ENCODE measurements at places on chromosomes 7 and 10. TPM values are rescaled to one million over a fixed set of nuclear protein-coding genes. Genes with fewer than 3 reads are reported as not detected.

TNKS2 gene
- 26.8 TPM for total RNA-seq

XPNPEP1 gene
- 73.9 TPM for total RNA-seq

NFE2L3 gene
- total RNA-seq: 0.44 TPM

GIMAP8 gene
- 4.9 TPM for total RNA-seq

DNA sequence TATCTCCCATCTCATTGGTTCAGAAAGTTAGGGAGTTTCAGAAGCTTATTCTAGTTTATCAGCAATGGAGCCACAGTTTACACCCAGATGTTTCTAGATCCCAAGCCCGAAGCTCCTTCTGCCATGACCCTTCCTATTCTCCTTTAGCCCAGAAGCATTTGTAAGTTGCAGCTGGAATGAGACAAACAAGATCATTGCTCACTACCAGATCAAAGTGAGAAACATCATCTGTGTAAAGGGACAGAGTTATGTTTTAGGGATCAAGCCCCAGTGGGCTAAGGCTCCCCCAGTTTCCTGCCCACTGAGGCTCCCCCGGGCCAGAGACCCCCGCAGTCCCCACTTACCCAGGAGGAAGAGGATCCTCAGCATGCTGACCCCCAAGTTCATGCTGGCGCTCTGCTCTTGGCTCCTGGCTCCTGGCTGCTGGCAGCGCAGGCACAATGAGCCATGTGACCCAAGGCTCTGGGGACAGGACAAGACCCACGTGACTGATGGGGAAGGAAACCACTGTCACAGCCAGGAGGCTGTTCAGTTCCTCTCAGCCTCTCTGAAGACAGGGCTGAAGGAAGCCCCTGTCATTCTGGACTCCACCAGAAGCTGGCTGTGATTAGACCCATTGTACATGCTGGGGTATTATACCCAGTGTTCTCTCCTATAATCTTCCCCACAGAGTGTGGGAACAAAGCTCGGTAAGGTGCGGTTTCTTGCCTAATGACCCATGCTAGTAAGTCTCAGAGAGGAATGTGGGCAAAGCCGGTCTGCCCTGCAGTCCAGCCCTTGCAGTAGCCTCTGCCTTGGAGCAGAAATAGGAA lies at the start of gene TMEM273:
TMEM273 (minus strand) TSS at position 442 of the 812 bp plus-strand sequence; CDS start at position 387, 55 bp downstream.
- H3K27ac ChIP-seq: peak within 1 kb of the TSS; percentile 43
- no peaks in the 10 kb centered on the region for H3K27me3 ChIP-seq
- H3K4me1 ChIP-seq: peaks cover 10% of the 10 kb centered on the region

GRCh38 chr10:110815354-110816004 lies 56.2 kb upstream of the PDCD4 start:
- H3K27ac ChIP-seq: no peak overlapping the region
- H3K4me3 ChIP-seq: no peak overlapping the region
- H3K27me3 ChIP-seq: no peaks in the 10 kb centered on the region
- H3K4me1 ChIP-seq: peaks cover 44% of the 10 kb centered on the region
- H3K36me3 ChIP-seq: no peaks in the 10 kb centered on the region
- no peak for DNase-seq

DNA sequence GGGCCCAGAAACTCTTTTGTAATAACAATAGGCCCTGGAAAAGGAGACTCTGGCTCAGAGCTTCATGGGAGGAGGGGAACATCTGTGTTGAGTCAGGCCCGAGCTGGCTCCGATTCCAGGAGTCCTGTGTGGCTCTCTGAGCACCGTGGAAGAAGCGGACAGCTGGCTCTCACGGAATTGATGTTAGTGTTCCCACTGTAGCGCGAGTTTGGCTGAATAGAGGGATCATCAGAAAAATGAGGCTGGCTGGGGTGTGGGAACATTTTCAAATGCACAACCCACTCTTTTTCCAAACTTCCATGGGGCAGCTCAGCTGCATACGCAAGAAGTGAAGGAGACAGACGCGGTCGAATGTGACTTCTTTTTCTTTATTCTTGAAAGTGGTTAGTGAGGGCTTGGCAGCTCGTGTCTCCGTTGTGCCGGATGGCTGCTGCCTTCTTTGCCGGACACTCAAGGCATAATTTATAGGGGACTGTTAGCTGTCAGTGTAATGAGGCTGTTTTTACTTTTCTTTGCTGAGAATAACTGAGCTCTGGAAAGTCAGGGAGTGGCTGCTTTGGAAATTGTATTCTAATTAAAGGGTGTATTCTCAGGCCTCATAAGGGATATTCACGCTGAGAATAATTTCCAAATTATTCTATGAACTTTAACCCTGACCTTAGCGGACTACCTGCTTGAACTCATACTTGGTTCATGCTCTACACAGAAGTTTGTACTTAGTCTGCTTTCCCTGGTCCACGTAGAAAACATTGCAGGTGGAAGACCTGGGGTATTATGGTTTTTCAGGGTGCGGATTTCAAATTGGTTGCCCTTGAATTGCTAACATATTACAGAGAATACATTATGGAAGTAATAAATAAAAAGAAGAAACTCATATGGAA lies 23.1 kb downstream of the MDFIC start:
- peaks cover 11% of the 10 kb centered on the region for H3K4me1 ChIP-seq
- H3K4me3 ChIP-seq: peak overlapping the region; percentile 36
- no peaks in the 10 kb centered on the region for H3K27me3 ChIP-seq
- H3K36me3 ChIP-seq: no peaks in the 10 kb centered on the region

- no peak for DNase-seq
- H3K27me3 ChIP-seq: no peaks in the 10 kb centered on the region
- H3K36me3 ChIP-seq: peaks cover 11% of the 10 kb centered on the region
- H3K27ac ChIP-seq: no peak overlapping the region
These were observed 31.3 kb downstream of the HIBADH start for GRCh38 chr7:27631391-27631790.

DNA sequence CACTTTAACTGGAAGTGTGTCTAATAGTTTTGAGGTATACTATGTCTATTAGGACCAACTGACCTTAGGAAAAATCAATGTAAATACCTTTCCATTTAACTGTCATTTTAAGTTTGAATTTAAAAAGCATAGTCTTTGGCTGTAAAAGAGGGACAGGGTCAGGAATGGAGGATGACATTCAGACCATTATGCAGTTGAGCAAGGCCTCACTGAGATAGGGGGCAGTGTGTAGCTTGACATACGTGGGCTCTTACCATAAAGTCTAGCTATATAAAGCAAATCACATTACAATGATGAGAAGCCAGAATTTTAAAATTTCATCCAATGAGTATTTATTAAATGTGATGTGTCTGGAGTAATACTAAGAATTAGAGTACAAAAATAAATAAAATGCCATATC lies 17.9 kb downstream of the PALS2 start:
- H3K4me3 ChIP-seq: no peak overlapping the region
- DNase-seq: no peak
- no peaks in the 10 kb centered on the region for H3K36me3 ChIP-seq
- H3K27ac ChIP-seq: no peak overlapping the region
- no peaks in the 10 kb centered on the region for H3K27me3 ChIP-seq

GRCh38 chr7:19404912-19405329 lies 259.7 kb upstream of the FERD3L start:
- no peaks in the 10 kb centered on the region for H3K27me3 ChIP-seq
- peak; percentile 29 for DNase-seq
- H3K4me1 ChIP-seq: no peaks in the 10 kb centered on the region
- no peak overlapping the region for H3K27ac ChIP-seq

GRCh38 chr10:33162248-33162575 lies 172.3 kb downstream of the NRP1 start:
- peaks cover 3% of the 10 kb centered on the region for H3K4me1 ChIP-seq
- H3K4me3 ChIP-seq: no peak overlapping the region

DNA sequence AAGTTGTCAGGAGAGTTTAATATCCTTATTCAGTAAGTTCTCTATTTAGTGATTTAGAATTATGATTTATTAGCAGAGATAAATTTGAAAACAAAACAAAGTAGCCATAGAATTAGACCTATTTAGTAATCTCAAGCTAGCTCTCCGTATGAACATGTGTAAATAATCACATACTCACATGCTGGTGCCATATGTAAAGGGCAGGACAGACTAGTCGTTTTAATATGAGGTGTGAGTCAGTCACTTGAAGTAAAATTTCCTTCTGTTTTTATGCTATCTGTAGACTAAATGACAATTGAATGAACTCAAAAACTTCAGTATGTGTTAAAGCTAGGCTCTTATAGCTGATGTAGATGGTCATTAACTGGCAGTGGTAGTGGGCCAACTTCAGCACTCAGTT lies 67.1 kb downstream of the WAC start:
- H3K4me3 ChIP-seq: no peak overlapping the region
- no peak for DNase-seq
- H3K36me3 ChIP-seq: peaks cover 6% of the 10 kb centered on the region
- H3K4me1 ChIP-seq: no peaks in the 10 kb centered on the region
- H3K27me3 ChIP-seq: no peaks in the 10 kb centered on the region
- H3K27ac ChIP-seq: no peak overlapping the region

DNA sequence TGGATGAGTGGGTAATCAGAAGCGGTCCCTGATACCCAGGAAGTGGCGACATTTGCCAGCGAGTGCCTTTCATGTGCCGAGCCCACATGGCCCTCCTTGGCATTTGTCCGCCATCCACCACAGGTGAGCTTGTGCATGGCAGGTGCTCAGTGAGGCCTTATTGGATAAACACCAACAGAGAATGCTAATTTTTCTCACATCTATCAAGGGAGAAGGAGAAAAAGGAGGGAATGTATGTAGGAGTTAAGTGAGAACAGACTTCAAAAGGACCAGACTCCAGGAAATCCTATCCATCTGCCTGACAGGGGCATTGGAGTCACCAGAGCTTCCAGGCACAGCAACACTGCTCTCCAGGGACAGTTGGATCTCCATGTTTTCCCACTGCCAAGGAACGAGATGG lies 143.5 kb upstream of the ZMIZ1 start:
- H3K4me1 ChIP-seq: peaks cover 5% of the 10 kb centered on the region
- DNase-seq: no peak
- H3K27me3 ChIP-seq: peaks cover 17% of the 10 kb centered on the region
- no peak overlapping the region for H3K4me3 ChIP-seq
- no peak overlapping the region for H3K27ac ChIP-seq

DNA sequence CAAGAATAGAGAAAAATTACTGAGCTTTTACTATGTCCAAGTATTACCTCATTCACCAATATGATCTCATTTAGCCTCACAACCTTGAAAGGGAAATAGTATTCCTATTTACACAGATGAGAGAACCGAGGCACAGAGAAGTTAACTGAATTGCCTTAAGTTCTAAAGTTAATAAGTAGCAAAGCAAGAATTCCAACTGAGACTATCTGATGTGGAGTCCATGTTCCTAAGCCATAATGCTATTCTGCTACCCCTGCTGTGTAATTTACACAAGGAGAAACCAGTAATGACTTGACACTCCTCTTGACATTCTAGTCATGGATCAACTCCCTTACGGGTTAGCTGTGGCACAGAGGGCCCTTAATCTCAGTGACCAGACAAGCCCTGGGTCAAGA lies 60.7 kb downstream of the ABCB4 start:
- H3K27me3 ChIP-seq: no peaks in the 10 kb centered on the region
- no peak for DNase-seq
- no peaks in the 10 kb centered on the region for H3K36me3 ChIP-seq

GRCh38 chr10:45220931-45221330 lies 94.5 kb downstream of the OR13A1 start:
- H3K36me3 ChIP-seq: no peaks in the 10 kb centered on the region
- no peak overlapping the region for H3K4me3 ChIP-seq
- H3K27ac ChIP-seq: no peak overlapping the region
- no peaks in the 10 kb centered on the region for H3K4me1 ChIP-seq

GRCh38 chr10:33330543-33331378 lies 3.7 kb downstream of the NRP1 start:
- H3K27me3 ChIP-seq: peaks cover 8% of the 10 kb centered on the region
- H3K4me1 ChIP-seq: peaks cover 3% of the 10 kb centered on the region
- H3K4me3 ChIP-seq: peak overlapping the region; percentile 85
- H3K36me3 ChIP-seq: no peaks in the 10 kb centered on the region
- DNase-seq: peak; percentile 94
- peak overlapping the region; percentile 95 for H3K27ac ChIP-seq

DNA sequence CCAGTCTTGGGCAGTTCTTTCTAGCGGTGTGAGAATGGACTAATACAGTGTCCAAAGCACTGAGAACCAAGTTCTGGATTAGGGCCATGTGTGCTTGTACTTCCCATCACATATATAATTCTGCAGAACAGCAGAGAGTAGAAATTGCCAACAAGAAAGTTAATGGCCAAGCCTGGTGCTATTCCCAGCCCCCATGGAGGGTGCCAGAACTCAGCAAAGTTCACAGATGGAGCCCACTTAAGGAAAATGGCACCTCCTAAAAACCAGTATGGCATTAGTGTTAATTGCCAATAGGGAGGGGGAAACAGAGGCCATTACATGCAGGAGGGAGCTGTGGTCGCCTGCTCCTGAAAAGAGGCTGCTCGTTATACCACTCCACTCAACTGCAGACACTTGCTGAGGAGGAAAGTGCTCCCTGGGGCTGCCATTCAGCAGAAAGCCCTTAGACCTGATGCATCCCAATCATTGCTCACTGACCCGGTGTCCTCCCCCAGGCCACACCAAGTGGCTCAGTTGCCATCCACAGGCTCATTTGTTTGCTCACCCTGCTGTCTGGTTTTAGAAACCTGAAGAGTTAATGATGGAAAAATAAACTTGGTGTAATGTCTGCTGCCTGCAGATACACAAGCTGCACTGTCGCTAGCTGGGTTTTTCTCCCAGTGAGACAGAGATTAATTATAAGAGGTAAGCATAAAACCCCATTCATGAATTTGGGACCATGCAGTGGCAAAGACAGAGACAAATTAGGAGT lies 280.6 kb downstream of the GFRA1 start:
- no peaks in the 10 kb centered on the region for H3K36me3 ChIP-seq
- no peak overlapping the region for H3K27ac ChIP-seq
- no peaks in the 10 kb centered on the region for H3K4me1 ChIP-seq
- H3K4me3 ChIP-seq: no peak overlapping the region

All from muscle of leg (tissue), 16 donors.